NCI-H1694 (cell line): ENCODE measurements at places on chromosomes 13 and 19.
A peak's percentile ranks its signal among the peaks of the same experiment; 100 is the strongest.

- DNase-seq = no peak
Measured at GRCh38 chr13:30429721-30430694, 7.7 kb downstream of the UBE2L5 start.

GRCh38 chr19:2586196-2586595 is 110.3 kb downstream of the GADD45B start:
- DNase-seq = no peak

- no peak for DNase-seq
Measured at GRCh38 chr13:23766939-23767338, 122.3 kb downstream of the MIPEP start.

DNA sequence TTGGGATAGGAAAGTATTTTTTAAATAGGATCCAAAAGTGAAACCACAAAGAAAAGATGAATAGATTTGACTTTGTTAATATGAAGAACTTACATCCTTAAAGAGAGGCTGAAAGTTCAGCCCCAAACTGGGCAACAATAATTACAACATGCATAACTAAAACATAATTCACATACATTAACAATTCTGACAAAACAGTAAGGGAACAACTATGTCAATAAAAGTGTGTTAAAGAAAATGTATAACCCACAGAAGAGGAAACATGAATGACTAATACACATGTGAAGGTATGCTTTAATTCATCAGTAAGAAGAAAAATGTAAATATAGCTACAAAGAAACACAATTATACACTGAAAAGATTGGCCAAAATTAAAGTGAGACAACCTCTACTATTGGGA is 1597.6 kb upstream of the MIR17HG start:
- DNase-seq = no peak

DNA sequence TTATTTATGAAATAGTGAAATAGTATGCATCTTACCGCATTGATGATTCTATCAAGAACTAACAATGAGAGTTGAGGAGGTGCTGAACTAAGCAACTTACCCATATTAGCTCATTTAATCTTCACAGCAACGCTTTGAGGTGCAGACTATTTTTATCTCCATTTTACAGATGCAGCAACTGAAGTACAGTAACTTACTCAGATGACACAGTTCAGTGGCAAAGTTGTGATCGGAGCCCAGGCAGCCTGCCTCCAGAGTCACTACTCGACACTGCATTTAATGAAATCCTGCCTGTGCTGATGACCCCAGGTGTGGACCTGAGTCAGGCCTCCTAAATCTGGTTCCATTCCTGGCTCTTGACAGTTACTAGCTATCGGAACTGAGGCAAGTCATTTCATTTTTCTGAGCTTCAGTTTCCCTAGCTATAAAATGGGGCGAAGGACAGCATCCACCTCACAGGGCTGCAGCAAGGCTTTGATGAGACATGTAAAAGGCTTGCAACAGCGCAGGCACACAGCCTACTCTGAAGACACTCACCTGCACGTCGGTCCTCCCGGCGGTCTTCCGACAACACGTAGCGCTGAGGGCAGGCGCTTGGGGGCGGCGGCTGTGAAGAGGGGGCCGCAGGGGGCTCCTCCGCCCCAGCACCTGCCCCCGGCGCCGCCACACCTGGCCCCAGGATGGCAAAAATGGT is 1.5 kb downstream of the MYPOP start:
- no peak for DNase-seq

GRCh38 chr19:1383312-1384084 is at the start of gene NDUFS7:
Gene NDUFS7, plus strand, starts transcription at chr19:1383907. Its CDS starts 20 bp downstream, at chr19:1383927.
- DNase-seq = peak; percentile 90

DNA sequence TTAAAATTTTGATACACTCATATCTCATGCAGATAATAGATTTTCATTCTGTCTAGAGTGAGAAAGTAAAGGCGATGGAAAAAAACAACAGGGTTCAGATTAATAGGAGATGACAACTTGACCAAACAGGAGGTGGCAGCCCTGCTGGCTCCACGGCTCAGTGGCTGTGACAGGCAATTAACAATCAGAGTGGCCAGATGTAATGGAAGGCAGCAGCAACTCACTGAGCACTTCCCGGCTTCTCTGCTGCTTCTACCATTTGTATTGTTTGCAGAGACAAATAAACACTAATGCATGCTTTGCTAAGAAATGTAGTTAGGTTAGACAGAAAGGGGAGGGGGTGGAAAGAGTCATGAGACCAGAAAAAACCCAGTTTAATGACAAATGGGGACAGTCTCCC is 473.0 kb upstream of the SLC10A2 start:
- peak; percentile 56 for DNase-seq

GRCh38 chr13:87906411-87906810 is 235.2 kb downstream of the SLITRK5 start:
- DNase-seq = no peak

- DNase-seq = no peak
Measured at GRCh38 chr13:66077132-66077689, 1152.9 kb downstream of the PCDH9 start.

DNA sequence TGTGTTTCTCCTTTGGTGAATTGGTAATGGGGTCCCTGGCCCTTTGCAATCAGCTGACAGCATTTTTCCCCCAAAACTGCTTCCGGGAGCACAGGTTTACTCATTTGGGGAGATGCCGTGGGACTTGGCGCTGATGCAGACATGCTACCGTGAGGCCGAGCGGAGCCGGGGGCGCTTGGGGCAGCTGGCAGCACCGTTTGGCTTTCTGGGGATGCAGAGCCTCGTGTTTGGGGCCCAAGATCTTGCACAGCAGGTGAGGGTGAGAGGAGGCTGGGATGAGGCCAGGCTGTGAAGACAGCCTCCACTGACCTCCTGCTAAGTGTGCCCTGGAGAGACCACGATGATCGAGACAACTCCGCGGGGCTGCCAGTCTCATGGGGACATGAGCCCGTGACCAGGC is 13.4 kb upstream of the COLGALT1 start:
- DNase-seq = no peak

GRCh38 chr13:104996022-104996421 is 1539.4 kb downstream of the EFNB2 start:
- DNase-seq = no peak

DNA sequence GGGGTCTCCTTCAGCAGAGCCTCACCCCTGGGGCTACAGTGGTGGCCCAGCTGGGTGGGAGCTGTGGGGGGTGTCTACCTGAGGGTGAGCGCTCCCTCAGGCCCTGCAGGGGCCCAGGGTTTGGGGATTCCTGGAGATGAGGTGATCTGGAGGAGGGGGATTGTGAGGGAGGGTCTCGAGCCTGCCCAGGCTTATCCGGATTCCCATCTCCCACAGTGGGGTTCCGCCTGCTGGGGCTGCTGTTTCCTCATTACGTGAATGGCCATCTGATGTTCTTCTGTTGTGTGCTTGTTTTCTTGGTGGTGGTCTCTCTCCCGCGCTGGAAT is 4.4 kb downstream of the PPP1R37 start:
- DNase-seq = no peak
